ENCODE measurements at places on chromosomes 5 and 9.

- DNase-seq, result no peak
Observed at GRCh38 chr5:177294632-177295031, 8.9 kb downstream of the RAB24 start.

GRCh38 chr9:97386733-97387503 is 25.0 kb upstream of the TDRD7 start:
- peak; percentile 50 for DNase-seq

- DNase-seq, result peak; percentile 26
Observed at GRCh38 chr9:111198936-111199335, 131.1 kb downstream of the OR2K2 start.

GRCh38 chr5:168592014-168592368 is 12.8 kb upstream of the PANK3 start:
- peak; percentile 7 for DNase-seq

DNA sequence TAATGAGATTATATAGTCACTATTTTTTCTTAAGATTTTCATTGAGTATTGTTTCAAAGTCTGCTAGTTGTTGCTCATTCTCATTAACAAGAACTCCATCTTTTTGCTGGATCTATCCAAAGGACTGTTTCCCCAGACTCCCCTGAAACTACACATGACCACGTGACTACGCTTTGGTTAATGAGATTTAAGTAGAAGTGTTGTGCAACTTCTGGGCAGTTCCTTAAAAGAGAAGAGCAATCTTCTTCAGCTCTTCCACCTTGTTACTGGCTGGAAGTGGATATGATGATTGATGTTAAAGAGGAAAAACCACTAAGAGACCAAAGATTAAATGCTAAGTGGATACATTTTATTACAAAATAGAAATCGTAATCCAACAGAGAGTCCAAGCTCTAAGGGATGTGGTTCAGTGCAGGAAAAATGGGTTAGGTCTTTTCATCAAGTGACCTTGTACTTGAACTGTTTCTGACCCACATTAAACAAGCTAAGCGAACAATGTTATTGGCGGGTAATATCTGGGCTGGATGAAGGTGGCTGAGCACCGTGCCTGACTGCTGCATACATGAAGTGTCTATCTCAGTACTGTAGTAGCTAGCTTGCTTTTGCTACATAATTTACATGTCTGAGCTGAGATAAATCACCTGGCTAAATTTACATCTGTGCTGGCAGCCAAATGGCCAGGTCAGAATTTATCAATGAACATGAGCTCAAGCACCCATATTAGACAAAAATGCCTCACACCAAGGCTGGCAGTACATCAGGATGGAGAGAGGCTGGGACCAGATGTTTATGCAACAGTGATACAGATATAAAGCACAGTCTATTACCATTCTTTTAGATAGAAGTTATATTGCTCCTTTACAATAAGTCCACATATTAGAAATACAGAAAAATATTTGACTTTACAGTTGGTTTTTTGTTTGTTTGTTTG is 7.5 kb upstream of the CTNNAL1 start:
- DNase-seq, result no peak

GRCh38 chr5:128669803-128670202 is 131.8 kb upstream of the FBN2 start:
- DNase-seq, result peak; percentile 24

DNA sequence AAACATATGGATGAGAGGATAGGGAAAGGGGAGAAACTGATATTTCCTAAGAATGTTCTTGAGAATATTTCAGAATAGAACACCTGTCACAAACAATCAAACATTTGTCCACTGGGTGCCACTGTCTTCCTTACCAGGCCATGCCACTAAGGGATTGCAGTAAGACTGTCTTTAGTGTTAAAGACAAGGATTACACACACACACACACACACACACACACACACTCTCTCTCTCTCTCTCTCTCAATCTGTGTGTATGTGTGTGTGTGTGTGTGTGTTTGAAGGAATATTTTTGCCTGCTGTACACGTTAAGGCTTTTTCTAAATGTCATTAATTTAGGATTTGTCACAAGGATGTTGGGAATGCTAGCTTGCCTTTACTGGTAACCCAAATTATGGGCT is 54.4 kb downstream of the CCDC192 start:
- peak; percentile 54 for DNase-seq

DNA sequence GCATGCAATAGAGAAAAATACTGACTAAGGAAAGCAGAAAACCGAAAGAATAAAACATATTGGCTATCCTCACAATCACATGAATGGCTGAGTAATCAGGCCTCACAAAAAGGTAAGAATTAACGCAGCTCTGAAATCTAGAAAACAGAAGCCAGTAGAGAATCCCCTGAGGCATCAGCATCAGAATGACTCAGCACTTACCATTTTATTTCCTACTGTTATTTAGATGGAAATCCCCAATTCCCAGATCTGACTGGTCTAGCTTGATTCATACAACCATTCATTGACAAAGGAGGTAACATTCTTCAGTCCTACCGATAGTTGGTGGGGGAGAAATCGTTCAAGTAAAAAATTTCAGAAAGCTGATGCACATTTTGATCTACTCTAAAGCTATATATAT is 1408.4 kb upstream of the WWC1 start:
- no peak for DNase-seq

GRCh38 chr9:77663754-77664153 is 15.6 kb upstream of the GNA14 start:
- peak; percentile 47 for DNase-seq

GRCh38 chr5:94807985-94808384 is 189.5 kb downstream of the SLF1 start:
- DNase-seq, result no peak

- DNase-seq, result no peak
Observed at GRCh38 chr9:89295400-89295799, 15.6 kb upstream of the CKS2 start.

DNA sequence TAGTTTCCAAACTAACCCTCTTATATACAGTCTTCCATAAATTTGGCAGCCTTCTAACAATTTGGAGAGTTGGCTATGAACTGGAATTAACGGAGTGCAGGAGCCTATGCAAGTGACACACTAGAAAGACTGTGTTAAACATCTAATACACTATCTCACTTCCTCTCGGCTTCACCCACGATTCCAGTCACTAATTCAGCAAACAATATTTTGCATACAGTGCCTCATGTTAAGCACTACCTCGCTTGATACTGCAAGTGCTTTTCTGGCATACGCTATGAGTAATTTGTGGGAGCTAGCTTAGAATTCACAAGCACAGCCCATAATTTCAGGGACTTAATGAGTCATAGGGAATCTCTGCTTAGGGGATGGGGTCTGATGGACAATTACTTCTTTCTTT is 102.5 kb downstream of the ST8SIA4 start:
- no peak for DNase-seq

GRCh38 chr9:92147852-92148180 is 32.6 kb upstream of the SPTLC1 start:
- no peak for DNase-seq

GRCh38 chr5:56833325-56833724 is 18.0 kb downstream of the MAP3K1 start:
- no peak for DNase-seq

- peak; percentile 64 for DNase-seq
Observed at GRCh38 chr5:40046792-40047191, 622.0 kb upstream of the DAB2 start.

DNA sequence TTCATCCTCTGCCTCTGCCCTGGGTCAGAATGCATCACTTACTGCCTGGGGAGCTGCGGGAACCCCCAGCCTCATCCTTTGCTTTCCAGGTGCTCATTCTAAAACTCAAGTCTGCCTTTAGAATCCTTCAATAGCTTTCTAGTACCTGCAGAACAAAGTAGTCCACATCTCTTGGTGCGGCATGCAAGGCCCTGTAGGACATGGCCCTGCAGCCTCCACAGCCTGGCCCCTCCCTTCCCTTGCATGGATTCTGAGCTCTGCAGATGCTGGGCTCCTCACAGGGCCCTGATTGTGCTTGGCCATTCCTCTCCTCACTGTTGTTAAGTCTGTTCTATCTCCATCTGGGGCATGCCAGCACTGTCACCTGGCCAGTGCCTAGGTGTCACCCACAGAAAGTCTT is 141.6 kb downstream of the ADCY2 start:
- no peak for DNase-seq

GRCh38 chr9:97510797-97511654 is 9.6 kb downstream of the TMOD1 start:
- DNase-seq, result peak; percentile 70

DNA sequence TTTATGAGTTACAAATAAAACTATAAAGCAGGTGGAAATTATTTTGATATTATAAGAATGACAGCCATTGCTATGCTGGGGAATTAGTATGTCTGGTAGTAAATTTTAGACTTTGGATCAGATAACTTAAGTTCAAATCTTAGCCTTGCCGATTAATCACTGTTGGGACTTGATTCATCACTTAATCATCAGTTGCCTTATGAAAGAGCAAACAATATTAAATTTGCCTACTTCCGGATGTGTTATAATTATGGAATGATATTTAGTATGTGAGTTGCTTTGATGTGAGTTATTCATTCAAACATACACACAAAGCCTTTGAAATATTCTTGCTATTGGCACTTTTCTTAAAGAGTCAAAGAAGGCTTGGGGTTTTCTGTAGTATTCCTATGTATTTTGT is 717.7 kb downstream of the BRINP1 start:
- DNase-seq, result peak; percentile 13

GRCh38 chr9:135887585-135888050 is 19.7 kb downstream of the CAMSAP1 start:
- no peak for DNase-seq

GRCh38 chr9:108382310-108382709 is 473.5 kb downstream of the ACTL7B start:
- no peak for DNase-seq

GRCh38 chr5:131242728-131243255 is 21.1 kb upstream of the CDC42SE2 start:
- DNase-seq, result peak; percentile 91

DNA sequence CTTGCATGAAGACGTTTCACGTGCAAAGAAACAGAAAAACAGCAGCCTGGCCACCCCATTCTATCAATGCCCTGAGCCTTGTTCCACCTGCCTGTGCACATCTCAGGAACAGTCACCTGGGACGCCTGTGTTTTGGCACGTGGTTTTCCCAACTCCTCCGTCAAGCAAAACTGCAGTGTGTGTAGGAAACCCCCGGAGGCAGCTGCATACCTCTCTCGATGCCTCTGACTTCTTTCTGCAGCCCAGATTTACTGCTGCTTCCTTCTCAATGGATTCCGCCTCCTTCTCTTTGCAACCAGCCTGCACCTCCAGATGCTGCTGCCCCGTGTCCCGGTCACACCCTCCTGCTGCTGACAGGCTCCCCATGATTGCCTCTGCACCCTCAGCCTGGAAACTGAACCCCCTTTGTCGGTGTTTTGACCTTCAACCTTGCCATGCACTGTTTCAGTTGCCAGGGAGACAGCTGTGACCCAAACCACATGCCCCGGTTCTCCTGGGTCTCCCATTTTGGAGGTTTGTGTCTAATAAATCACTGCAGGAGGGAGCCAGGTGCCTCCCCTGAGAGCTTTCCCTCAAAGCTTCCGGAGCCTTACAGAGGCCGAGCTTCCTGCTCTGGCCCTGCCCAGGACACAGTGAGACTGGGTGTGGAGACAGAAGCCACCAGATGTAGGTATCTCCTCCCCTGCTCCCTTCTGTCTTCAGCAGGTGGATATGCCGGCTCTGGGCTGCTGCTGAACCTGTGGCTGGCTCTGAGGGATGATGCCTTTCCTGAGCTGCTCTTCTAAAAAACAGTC is 395.5 kb upstream of the IRX1 start:
- no peak for DNase-seq

- DNase-seq, result no peak
Observed at GRCh38 chr5:126794157-126794828, 17.4 kb downstream of the LMNB1 start.

- DNase-seq, result peak; percentile 13
Observed at GRCh38 chr5:178793151-178793550, 62.7 kb upstream of the ZNF354A start.

DNA sequence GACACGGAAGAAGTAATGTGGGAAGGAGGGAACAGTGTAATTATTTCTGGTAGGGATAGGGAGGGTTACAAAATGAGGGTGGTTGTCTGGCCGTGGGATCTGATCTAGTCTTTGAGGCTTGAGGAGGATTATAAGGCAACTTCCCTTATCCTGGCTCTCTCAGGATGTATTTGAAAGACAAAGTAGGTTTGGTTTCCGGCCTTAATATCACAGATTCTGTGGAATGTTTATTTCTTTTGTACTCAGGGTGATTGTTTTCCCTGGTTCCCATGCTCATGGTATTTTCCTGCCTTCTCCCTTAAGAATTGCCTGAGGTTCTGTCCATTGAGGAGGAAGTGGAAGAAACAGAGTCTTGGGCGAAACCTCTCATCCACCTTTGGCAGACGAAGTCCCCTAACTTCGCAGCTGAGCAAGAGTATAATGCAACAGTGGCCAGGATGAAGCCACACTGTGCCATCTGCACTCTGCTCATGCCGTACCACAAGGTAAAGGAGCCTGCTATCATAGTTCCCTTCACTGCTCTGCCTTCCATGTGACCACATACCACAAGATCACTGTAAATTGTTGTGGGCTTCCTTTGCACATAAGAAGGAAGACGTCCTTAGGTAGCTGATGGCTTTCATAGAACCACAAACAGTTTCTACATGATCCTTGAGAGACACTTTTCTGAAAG is 253.8 kb downstream of the KDM4C start:
- no peak for DNase-seq

DNA sequence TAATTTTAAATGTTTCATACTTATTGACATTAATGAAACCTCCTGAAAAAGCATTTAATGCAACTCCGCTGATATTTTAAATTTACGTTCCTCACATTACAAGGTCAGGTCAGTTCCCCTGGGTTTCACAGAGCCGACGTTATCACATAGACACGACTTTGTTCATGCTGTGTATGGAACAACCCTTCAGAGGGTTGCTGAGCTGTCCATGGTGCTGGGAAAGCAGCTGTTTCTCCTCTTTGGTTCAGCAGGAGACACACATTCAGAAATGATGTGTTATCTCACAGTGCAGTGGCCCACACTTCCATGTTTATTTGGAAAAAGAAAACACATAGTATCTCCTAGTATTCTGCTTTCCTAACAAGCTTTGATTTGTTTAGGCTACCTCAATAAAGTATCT is 53.5 kb downstream of the PPP2R2B start:
- peak; percentile 37 for DNase-seq

DNA sequence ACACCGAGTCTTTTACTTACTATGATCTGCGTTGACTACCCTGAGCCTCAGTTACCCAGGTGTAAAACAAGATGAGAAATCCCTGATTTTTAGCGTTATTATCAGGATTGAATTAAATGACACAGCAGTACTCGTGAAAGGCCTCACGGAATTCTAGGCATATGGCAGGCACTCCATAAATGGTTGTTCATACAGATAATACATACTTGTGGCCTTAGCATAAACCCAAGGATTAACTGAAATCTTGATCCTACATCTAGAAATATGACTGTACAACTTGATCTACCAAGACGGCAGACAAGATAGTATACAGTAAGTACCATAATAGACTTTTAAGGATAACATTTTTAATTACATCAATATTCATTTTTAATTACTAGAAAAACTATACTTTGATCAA is 409.8 kb downstream of the BNC2 start:
- no peak for DNase-seq

Measured in EL (cell line).